ENCODE measurements at places on chromosomes 16 and 17.

GRCh38 chr17:55314784-55315491 lies 50.2 kb downstream of the HLF start:
- no peak for DNase-seq

DNA sequence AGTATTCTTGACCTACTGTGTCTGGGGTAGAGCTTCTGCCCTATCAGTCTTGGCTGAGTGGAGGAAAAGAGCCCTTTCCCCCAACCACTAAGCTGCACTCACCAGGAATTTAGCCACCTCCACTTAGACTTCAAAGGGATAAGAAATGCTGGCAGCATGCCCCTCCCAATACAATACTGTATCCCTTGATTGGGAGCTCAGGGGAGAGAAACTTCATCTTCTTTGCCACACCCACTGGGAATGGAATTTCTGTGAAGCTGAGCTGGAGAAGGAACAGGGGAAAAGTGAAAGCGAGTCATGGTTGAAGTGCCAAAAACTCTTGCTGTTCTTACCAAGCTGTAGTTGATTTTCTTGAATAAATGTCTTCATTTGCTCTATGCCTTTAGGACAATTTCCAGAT lies 68.8 kb downstream of the CEP112 start:
- DNase-seq: no peak

DNA sequence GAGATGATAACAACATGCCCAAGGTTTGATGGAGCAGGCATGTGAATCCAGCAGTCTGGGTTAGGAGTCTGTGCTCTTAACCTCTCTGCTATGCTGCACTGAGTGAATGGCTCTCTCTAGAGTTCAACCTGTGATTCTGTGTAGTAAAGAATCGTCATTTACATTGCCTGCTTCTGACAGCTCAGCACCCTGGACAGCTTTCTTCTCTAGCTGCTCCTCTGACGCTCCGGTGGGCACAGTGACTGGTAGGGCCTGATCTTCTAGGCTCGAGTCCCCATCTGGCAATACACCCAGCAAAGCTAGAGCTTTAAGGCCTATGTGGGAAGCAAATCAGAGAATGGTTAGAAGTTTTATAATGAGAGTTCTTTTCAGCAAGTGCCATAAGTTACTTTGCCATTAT lies 85.3 kb upstream of the ATP2A3 start:
- DNase-seq: no peak

DNA sequence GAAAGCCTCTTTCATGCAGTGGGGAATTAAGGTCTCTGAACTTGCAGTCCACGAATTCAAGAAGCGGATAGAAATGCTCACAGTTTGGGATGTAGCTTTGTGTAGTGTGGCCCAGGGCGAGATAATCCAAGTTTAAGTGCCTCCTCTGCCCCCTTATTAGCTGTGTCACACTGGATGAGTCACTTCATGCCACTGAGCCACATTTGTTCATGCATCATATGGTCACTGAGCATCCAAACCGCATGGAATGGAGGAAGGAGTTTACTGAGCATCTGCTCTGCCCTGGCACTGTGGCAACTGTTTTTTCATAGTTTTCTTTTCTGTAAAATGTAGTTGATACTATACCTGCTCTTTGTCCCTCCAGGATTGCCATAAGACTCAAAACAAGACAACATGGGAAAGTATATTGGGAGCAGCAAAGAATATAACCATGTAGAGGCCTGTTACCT lies 15.1 kb upstream of the DHX8 start:
- no peak for DNase-seq

DNA sequence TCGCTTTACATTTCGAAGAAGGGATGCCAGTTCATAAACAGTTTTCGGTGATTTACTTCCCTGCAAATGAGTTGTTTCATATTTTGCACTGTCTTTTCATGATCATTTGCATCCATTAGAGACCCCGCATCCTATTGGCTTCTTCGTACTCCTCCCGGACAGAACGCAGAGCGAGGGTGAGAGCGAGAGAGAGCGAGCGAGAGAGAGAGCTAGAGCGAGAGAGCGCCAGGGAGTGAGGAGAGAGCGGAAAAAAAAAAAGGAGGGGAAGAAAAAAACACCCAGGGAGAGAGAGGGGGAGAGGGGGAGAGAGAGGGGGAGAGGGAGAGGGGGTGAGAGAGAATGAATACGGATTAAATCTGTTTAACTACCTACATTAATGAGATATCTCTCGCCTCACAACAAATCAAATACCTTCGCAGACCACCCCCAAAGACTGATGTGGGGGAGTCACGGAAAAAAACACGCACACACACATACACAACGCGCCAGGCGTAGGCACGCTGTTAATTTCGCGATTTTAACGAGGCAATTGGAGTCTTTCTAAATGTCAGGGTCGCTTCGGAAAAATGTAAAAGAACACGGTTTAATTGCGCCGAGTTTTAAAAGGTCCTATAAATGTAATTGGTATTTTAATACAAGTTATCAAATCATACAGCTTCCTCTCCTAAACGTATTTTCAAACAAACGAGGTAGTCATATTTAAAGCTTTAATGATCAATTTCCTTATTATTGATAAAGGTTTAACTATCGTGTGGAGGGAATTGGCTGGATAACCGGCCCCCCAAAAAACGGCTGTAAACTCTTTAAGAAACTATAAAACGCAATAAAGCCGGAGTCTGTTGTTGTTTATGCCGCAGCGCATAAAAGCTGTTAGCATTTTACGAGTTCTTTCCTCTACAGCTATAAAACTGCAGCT lies at the start of gene HOXB8:
Gene HOXB8 (minus strand): TSS at position 246 of the 916 bp plus-strand sequence. CDS start 588 bp downstream, outside the sequence.
- no peak for DNase-seq

GRCh38 chr16:10121897-10122425 lies 60.3 kb downstream of the GRIN2A start:
- no peak for DNase-seq

DNA sequence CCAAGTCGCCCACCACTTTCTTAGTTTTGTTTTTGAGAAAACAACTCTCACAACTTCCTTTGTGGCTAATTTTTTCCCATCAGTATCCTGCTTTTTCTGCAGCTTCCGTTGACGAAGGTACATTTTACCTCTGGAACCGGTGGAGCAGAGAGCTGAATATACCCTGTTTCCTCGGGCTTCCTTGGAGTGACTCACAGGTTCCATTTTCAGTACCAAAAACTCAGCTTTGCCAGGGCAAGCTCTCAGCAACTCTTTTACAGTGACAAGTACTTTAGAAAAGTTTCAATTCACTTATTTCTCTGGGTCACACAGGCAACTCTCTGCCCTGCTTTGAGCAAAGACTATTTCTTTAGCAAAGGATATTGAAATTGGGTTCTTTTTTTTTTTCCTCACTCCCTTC lies 318.9 kb downstream of the SNX29 start:
- DNase-seq: no peak

DNA sequence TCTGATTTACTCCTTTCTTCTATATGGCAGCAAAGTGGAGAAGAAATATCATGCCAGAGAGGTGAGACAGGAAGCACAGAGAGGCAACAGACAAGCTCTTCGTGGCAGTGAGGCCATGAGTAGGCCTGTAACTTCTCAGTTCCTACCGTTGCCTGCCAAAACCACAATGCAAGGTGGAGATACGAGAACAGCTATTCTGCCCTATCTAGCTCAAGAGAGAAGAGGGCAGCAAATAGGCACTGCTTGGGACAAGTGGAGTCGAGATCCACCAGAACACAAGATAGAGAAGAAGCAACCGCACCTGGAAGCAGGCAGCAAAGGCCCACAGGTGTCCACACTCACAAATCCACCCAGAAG lies 24.8 kb downstream of the RANBP10 start:
- no peak for DNase-seq

- no peak for DNase-seq
Observed at GRCh38 chr17:71983828-71984227, 137.0 kb upstream of the SOX9 start.

DNA sequence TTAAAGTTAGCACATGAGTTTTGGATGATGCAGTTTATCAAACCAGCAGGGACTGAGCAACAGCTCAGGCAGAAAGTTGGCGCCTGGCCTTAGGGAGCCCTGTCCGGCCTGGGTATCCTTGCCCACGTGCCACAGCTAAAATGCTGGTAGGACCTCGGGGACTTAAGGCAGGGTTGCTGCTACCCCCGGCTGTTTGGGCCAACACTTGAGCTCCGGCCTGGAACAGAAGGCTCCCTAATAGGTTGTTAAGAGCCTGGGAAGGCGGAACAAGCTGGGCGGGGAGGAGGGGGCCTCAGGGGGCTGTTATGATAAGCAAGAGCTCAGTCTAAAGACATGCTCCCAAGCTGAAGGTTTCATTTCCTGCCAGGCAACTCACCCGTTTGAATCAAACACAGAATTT lies 39.7 kb downstream of the CUEDC1 start:
- no peak for DNase-seq

DNA sequence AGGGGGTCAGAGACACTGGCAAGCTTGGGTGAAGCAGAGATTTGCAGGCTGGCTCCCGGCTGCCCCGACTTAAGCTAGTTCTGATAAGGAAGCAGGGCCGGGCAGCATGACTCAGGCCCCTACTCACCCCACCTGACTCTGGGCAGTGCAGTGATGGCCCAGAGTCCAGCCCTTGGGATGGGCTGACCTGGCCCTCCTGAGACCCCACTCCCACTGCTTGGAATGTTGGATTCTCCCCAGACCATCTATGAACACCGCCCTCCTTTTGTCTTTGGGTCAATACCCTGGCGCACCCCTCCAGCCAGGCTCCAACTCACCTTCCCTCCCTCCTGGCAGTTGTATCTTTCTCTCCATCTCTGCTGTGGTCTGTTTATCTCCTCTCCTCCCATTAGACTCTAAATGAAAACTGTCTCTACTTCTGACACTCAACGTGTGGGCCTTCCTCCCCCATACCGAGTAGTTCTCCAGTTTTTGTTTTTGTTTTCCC lies 21.0 kb downstream of the LGALS3BP start:
- DNase-seq: no peak

- no peak for DNase-seq
Observed at GRCh38 chr16:84286578-84287240, 8.0 kb upstream of the WFDC1 start.

GRCh38 chr16:51408357-51408756 lies 257.3 kb upstream of the SALL1 start:
- DNase-seq: no peak

DNA sequence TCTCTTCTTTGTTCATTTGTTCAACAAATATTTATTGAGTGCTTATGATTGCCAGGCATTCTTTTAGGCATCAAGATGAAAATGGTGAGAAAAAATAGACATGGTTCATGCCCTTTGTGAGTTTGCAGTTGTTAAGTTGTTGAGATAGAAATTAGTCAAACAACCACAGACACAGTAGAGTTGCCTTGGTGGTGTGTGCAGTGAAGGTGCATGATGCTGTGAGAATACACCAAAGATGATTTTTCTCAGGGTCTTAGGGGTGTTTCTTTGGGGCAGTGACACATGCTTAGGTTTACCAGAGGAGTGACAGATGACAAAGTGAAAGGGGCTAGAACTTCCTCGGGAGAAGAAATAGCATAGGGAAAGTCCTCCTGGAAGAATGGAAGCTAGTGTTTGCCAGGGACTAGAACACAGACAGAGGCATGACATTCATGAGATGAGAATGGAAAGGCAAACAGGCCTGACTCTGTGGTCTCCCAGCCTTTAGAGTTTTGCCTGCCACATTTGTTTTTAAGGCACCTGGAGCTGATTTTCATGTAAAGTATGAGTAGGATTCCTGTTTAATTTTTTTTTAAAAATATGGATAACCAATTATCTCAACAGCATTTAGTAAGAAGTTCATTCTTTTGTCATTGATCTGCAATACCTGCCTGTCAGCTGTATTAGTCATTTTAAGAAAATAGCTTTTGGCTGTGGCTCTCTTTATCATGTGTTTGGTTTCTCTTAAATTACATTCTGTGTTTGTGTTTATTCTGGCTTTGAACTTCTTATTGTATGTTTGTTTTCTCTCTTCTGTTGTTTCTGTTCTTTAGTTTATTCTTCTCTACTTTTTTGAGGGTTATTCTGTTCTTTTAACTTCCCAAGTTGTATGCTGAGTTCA lies 36.6 kb downstream of the CYLD start:
- no peak for DNase-seq

DNA sequence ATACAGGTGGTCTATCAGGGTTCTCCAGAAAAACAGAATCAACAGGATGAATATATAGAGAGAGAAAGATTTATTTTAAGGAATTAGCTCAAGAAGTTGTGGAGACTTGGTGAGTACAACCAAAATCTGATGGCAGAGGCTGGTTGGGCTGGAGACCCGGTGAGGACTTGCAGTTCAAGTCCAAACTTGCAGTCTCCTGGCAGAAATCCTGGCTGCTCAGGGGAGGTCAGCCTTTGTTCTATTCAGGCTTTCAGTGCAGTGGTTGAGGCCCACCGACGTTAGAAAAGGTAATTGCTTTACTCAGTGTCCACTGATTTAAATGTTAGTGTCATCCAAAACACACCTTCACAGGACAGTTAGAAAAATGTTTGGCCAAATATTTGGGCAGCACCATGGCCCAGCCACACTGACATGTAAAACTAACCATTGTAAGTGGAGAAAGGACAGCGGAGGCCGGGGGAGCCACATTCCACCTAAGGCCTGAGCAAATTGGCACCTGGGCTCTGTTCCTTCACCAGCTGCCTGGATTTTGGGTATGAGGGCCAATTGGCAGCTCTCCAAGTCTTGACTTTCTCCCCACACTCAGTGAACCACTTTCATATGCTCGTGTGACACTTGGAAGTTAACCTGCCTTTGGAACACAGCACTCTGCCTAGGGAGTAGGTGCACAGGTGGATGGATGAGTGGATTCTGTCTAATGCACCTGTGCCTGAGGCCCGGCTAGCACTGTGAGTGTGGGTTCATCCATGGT lies 54.7 kb downstream of the CACNG5 start:
- DNase-seq: no peak

DNA sequence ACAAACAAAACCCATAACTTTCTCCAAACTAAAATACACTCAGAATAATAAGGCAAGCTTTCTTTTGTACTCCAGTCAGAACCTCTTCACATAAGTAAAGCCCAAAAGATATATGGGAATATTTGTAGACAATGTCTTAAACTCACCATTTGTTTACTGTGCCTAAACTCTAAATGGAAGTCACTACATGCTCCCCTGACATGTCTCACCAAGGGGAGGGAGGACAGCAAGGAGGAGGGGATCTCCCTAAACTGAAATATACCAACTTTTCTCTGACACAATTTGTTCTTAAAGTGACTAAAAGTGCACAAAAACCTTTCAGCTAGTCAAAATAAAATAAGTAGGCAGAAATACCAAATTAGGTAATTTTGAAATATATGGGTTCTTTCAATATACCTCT lies 38.5 kb downstream of the GRB7 start:
- DNase-seq: no peak

GRCh38 chr17:41777574-41778188 lies 8.8 kb downstream of the JUP start:
- DNase-seq: no peak

DNA sequence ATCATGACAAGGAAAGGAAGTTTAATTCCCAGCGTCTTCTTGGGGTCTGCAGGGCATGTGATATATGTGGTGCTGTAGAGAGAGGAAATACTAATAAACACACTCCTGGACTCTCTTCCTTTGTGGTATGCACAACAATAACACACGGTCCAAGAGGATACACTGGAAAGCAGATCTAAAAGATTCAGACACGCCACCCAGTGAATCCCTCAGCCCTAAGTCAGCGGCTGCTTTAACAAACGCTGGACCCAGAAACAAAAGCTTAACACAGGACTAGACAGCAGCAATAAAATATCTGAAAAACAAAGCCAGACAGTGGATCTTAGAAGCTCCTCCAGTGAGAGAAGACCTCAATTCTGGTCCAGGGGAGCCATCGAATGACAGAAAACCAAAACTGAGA lies 13.1 kb downstream of the CFAP20 start:
- DNase-seq: no peak
